ENCODE measurements at places on chromosomes 5 and 9.

DNA sequence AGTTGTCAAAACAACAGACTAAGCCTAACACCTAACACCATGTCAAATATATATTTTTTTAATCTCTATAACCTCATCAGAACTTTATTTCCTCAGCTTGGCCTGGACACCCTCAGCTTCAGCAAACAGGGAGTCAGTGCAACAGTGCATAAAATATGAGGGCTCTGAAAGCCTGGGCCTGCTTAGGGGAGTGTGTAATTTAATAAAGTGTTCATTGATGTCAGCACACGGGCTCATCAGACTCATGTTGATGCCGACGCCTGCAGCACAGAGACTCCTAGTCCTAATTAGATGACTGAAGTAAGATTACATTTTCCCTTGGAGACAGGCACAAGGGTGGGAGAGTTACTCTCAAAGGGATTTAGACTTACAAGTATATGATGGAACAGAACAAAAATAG, 37.8 kb downstream of the CDH10 start:
- no peak for DNase-seq

- DNase-seq = no peak
Measured at GRCh38 chr9:90514877-90515276, 127.7 kb downstream of the DIRAS2 start.

DNA sequence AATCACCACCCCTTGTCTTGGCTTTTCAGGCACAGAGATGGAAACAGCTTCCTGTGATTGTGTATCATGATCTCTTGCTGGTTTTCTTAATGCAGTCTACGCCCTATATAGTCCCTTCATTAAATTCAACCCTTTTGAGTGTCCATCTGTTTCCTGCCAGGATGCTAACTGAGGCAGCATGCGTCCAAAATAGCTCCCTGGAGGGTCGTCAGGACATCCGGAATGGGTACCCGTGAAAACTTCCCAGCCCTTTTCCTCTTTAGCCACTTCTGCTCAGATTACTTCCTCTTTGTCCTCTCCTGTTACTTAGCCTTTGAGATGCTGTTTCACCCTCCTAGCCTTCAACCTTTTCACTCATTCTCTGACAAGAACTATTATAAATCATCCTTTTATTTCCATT, 79.8 kb upstream of the KLF9 start:
- no peak for DNase-seq

GRCh38 chr5:167814828-167815227, 476.6 kb upstream of the WWC1 start:
- DNase-seq = no peak

DNA sequence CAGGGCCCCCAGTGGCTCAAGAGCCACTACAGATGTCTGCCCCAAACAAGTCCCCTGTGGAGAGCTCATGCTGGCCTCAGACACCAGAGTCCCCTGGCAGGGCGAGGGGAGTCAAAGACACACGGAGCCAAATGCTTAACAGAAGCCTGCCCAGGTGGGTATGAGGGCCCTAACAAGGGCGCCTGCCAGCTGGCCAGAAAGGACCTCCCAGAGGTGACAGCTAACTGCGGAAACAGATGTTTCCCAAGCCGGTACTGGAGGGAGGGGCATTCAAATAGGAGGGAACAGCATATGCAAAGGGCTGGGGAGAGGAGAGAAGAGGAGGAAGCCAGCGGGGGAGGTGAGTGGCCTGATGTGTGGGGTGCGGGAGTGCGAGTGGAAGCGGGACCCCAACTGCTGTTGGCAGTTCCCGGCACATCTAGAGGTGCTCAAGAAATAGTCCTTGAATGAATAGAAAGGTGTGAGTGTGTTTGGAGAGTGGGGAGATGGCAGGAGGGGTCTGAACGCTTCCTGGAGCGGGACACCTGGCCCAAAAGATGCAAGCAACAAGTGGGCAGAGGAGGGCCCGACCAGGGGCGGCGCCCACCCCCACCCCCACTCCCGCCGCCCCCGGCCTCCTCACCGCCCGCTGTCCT, 824 bp downstream of the MXD3 start:
- DNase-seq = no peak

DNA sequence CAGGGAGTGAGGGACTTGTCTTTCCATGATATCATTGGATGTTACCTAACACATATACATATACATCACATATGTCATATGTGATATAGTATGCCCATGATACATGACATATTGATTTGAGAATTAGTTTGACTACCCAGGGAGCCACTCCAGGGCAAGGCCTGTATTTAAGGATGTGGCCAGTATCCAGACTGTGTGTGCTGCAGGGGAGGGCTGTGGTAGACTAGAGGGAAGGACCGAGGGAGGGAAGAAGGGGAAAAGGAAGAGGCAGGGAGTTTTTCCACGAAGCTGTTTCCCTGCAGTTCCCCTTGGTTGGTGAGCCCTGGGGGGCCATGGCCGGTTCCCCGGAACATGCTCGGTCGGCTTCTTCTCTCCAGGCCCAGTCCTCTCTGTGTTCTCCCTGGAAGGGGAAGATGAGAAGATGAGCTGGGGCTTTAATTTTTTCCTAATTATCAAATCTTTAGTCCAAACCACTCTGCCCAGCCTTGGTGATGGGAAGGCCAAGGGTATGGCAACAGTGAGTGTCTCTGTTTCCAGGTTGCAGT, 48.7 kb downstream of the NSUN2 start:
- DNase-seq = no peak

DNA sequence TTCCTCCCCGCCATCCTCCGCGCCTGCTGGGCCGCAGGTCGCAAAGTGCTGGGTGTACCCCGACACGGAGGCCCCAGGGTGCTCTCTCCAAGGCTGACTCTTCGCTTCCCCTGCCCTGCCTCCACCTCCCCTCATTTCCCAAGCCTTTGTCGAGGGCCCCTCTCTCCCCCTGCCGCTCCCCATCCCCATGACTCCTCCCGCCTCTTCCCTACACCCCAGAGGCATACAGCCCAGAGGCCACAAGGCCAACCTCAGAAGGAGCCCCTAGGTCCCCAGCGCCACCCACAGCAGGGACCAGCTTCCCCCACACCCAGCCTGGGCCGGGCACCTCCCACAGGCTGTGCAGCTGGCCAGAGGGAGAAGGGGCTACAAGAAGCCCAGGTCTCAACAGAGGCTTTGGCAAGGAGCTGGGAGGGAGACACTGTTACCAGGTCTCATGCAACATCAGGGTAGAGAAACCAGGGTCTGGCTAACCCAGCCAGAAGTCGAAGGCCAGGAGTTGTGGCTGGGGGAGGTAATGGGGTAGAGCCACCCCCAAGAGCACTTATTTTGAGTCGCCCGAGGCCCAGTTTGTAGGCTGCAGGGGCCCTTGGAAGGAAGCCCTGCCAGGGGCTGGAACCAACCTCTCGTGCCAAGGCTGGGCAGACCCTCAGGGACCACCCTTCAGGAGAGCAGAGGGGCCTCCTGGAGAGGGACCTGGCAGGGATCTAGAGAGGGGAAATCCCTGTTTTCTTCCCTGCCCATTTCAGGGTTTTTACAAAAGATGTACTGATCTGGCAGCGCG, 24.5 kb upstream of the SARDH start:
- peak; percentile 35 for DNase-seq

GRCh38 chr9:38384990-38385848, 7.3 kb upstream of the ALDH1B1 start:
- DNase-seq = no peak

- DNase-seq = no peak
Measured at GRCh38 chr9:16601991-16602390, 268.5 kb downstream of the BNC2 start.

DNA sequence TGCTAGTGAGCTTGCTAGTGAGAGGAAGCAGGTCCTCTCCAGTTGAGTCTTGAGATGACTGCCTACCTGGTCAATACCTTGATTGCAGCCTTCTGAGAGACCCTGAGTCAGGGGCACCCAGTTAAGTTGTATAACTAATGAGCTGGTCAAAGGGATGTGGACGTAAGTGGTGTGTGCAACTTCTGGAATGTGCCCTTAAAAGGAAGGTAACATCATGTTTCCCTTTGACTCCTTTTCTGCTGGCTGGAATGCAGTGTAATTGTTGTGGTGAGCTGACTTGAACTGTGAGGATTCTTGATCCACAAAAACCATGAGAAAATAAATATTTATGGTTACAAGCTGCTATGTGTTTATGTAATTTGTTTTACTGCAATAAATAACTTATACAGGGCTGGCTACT, 2.4 kb upstream of the SNX2 start:
- no peak for DNase-seq

- no peak for DNase-seq
Measured at GRCh38 chr9:23232831-23233230, 593.2 kb downstream of the ELAVL2 start.

- no peak for DNase-seq
Measured at GRCh38 chr5:56433039-56433617, 200.0 kb upstream of the ANKRD55 start.

GRCh38 chr5:71481441-71481840, 26.0 kb downstream of the BDP1 start:
- DNase-seq = no peak

GRCh38 chr5:173311818-173312585, 16.2 kb downstream of the STC2 start:
- no peak for DNase-seq

DNA sequence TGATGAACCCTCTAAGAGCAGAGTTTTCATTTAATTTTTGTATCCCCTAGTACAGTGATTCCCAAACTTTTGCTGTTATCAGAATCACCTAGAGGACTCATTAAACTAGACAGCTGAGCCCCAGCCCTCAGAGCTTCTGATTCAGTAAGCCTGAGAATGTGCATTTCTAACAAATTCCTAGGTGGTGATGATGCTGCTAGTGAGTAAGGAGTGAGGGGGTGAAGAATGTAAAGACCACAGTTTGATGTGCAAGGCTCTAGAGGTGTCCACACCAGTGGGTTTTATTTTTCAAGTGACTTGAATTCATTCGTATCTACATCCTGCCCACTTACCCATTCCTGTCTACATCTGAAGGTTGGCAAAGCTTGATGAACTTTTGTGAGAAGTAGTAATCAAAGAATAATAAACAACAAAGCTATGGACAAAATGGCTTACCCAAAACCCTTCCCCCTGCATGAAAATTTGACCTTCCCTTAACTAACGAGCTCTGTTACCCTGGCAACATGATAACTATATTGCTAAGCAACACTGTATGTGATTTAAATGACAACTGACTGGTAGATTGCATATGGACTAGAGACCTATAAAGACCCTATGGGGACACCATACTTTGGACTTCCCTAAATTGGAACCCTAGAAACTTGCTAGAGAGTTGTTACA, 35.2 kb downstream of the DTWD2 start:
- no peak for DNase-seq

DNA sequence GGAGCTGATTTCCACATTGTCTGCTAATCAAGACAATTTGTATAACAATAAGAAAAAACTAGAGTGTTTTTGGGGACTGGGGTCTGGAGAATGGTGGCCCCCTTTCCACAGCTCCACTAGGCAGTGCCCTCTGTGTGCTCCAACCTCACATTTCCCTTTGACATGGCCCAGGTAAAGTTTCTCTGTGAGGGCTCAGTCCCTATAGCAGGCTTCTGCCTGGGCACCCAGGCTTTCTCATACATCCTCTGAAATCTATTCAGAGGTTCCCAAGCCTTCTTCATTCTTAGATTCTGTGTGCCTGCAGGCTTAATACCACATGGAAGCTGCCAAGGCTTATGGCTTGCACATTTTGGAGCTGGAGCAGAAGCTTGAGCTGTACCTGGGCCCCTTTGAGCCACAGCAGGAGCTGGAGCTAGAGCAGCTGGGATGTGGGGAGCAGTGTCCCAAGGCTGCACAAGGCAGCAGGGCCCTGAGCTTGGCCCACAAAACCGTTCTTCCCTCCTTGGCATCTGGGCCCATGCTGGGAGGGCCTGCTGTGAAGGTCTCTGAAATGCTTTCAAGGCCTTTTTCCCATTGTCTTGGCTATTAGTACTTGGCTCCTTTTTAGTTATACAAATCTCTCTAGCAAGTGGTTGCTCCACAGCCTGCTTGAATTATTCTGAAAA, 49.1 kb upstream of the VPS13A start:
- no peak for DNase-seq

- DNase-seq = no peak
Measured at GRCh38 chr5:171861381-171861780, 75.8 kb downstream of the SMIM23 start.

GRCh38 chr5:141003031-141003430, 36.8 kb downstream of the PCDHAC2 start:
- no peak for DNase-seq

GRCh38 chr5:55027595-55027994, 3.5 kb downstream of the GZMK start:
- no peak for DNase-seq

DNA sequence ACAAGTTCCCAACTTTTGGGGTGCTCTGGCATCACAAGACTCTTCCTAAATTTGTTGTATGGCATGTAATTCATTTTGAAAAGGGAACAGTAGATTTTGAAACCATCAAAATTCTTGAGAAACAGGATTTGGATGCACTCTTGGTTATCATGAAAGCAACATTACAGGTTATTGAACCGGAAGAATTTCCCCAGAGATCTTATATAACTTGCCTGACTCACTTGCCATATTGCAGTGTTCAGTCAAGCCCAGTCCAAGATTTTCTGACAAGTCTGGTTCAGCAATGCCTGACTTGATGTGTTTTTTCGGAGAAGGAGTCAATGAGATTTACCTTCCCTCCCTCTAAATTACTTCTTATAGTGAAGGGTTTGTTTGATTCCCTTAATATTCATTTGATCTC, 32.0 kb downstream of the SMIM15 start:
- no peak for DNase-seq

- DNase-seq = no peak
Measured at GRCh38 chr9:83340451-83340850, 197.8 kb downstream of the FRMD3 start.

- no peak for DNase-seq
Measured at GRCh38 chr5:88895681-88896501, 12.9 kb upstream of the MEF2C start.

GRCh38 chr5:153520137-153520536, 29.7 kb downstream of the GRIA1 start:
- DNase-seq = no peak

- DNase-seq = no peak
Measured at GRCh38 chr9:84751921-84752320, 82.4 kb downstream of the NTRK2 start.

GRCh38 chr5:131281133-131281867, 17.4 kb downstream of the CDC42SE2 start:
- DNase-seq = no peak

DNA sequence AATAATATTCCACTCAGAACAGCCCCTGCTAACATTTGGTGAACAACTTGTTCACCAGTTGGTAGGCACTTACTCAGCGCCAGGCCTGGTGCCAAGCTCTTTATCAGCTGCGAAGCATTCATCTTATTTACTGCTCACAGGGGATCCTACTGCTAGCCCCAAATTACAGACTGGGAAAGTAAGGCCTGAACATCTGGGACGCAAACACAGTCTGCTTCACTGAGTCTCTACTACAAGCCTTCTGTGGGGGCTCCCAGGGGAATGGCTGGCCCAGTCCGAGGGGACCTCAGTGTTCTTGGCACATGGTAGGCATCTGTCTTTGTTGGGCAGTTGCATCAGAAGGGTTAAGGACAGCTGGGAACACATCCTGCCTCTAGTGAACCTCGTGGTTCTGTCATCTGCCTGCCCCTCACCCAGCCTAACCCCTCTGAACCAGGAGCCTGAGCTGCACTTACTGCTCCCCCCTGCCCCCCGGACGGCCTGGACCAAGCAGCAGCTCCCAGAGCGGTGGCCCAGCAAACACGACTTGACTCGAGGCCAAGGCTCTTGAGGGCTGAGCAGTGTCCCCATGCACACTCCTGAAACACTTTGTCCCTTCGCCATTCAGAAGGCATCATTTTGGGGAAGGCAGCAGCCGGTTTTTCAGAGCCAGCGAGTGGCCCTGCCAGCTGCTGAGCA, at the start of gene PHYHD1:
TSS of gene PHYHD1 (plus strand) at position 602 of the 678 bp plus-strand sequence. CDS start 1,342 bp downstream, outside the sequence.
- DNase-seq = peak; percentile 76

Data from lower lobe of right lung (tissue), 2 donors.